ENCODE measurements at places on chromosomes 16 and 17. TPM values are rescaled to one million over a fixed set of nuclear protein-coding genes. Genes with fewer than 3 reads are reported as not detected.

HS3ST3A1 gene
- 2.0 TPM for total RNA-seq

BCL7C gene
- total RNA-seq: 21.4 TPM

PDIA2 gene
- 0.08 TPM for total RNA-seq

TVP23A gene
- 0.67 TPM for total RNA-seq

HID1 gene
- 15.3 TPM for total RNA-seq

ITGB3 gene
- 1.4 TPM for total RNA-seq

CA5A gene
- 1.7 TPM for total RNA-seq

DUS1L gene
- total RNA-seq: 71.9 TPM

FGF11 gene
- 1.4 TPM for total RNA-seq

HOXB1 gene
- not detected for total RNA-seq

SLC38A8 gene
- not detected for total RNA-seq

PABPN1L gene
- total RNA-seq: not detected

SHISA9 gene
- total RNA-seq: 1.1 TPM

MARVELD3 gene
- total RNA-seq: 37.7 TPM

TNK1 gene
- 8.4 TPM for total RNA-seq

PLCD3 gene
- 69.7 TPM for total RNA-seq

EPN3 gene
- total RNA-seq: 3.8 TPM

ASB16 gene
- total RNA-seq: not detected

SEPTIN12 gene
- total RNA-seq: not detected

Measured in hepatocyte (in vitro differentiated cells).